Kidney epithelial cell (primary cell): ENCODE measurements at places on chromosomes 6 and 20.
A peak's percentile ranks its signal among the peaks of the same experiment; 100 is the strongest.

- DNase-seq: peak; percentile 35
Observed at GRCh38 chr6:142551274-142551811, 249.5 kb downstream of the ADGRG6 start.

DNA sequence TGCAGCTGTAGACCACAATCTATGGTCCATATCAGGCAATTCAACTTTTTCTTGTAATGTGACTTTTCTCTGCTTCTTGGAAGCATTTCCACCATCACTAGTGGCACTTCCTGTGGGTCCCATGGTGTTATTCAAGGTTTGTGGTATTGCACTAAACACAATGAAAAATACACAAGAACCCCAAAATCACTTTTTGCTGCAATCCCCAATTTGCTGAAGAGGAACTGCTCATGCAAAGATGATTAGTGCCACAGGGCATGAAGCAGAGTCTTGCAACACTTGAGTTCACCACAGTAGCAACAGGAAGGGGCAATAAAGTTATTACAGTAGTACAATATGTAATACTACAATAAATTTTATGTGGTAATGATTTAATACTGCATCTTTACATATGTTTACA lies 16.8 kb upstream of the TAAR1 start:
- DNase-seq: no peak

DNA sequence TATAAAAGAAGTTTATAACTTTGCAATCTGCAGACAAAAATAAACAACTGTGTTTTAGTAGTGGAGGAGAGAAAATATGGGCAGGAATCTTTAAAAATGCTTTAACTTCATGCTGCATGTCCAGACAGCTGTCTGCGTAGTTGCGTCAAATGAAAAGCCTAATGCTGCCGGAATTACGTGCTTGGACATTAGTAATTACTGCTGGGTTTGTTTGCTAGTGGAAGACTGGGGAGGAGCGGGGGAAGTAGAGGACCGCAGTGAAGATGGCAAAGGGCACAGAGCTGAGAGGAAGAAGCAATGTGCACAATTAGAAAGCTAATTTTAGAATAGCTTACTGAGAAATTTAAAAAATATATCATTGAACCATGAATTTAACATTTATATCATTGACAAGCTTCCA lies 2.4 kb downstream of the SNAP25 start:
- DNase-seq: no peak

GRCh38 chr20:46270977-46271744 lies 37.1 kb downstream of the CDH22 start:
- DNase-seq: no peak

DNA sequence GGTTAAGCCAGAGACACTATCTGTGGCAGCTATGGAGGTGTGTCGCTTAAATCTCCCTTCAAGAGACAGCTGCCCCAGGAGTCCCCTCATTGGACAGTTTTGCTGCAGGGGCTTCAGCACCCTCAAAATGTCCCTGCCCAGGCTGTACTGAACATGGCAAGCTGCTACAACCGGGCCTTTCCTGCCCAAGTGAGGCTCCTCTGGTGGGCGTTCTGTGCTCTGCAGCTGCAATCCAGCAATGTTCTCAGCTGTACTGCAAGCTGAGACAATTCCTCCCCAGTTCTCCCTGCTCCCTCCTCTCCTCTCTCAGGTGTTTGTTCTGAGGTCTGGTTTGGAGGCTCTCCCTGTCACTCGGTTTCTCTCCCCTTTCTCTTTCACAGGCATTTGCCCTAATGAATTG lies 190.8 kb upstream of the LAMP5 start:
- DNase-seq: no peak

DNA sequence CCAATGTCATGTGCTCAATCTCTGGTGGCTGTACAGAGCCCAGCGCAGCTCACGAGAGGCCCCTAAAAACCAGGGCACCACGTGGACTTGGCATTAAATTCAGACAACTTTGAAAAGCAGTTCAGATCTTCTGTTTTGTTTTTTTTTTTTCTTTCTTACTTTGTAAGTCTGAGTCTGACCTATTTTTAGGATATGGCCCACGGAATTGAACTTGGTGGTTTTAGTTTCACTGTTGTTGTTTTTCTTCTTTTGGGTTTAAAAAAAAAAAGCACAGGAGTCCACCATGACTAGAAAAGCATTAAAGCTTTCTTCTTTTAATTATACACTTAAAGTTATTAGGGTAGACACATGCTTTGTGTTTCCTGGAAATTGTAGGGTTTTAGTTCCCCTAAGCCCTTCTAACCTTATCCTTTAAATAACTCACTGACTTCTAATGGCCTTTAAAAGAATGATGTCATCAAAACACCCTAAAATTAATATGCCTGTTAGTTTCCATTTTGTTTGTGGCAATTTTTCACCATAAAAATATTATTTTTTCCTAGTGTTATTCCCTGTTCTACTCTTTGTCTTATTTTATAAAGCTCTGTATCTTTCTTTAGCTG lies 48.5 kb upstream of the CCN2 start:
- DNase-seq: no peak

DNA sequence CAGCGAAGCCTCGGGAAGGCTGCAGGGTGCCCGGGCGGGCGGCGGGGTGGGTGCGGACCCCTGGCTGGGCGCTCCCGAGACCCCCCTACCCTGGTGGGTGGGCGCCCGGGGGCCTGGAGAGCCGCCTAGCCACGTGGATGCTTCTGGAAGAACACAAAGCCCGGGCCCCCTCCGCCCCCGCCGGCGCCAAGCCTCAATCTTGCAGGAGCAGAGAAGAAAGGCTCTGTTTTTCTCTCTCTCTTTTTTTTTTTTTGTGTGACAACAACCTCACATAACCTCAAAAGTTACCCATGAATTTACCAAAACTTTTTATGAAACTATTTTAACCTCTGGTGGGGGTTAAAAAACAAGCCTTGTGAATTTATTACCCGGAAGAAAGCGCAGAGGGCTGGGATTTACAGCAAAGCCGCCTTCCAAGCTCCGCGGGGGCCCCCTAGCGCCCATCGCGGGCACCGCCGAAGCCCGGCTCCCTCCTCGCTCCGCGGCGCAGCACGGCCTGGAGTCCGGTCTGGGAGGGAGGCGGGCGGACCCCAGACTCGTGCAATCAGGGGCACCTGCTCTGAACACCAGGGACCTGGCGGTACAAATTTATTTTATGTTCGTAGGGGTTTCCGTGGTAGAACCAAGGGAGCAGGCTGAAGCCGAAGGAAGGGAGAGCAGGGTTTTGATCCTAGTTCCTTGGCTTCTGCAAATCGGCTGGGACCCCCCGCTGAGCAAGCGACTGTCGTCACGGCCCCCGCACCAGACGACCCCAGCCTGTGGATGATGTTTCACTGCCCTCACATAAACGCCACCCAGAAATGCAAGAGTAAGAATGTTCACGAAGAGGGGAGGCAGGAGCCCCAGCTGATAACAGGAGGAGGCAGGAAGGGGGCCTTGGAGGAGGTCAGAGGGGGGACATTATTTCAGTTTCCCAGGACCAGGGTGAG lies 58.9 kb downstream of the ZNF831 start:
- DNase-seq: peak; percentile 16

- no peak for DNase-seq
Observed at GRCh38 chr20:13286607-13287006, 65.5 kb downstream of the ISM1 start.

DNA sequence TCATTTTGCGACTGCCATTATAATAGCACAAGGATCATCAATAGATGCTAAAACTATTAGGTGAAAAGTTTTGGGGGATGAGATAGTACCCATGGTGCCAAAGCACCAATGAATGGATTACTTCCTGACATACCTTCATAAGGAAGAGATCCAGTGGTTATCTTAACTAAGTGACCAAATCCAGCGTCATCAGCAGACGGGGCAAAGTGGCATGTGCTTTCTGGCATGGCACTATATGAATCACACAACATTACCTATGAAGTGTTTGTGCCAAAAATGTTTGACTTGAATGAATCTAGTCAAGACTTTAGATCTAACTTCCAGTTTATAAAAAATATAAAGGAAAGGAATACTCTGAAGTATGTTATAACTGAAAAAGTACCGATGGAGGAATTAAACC lies 10.8 kb downstream of the TRIM26 start:
- DNase-seq: no peak

GRCh38 chr20:51647674-51648570 lies 105.4 kb upstream of the NFATC2 start:
- no peak for DNase-seq

- no peak for DNase-seq
Observed at GRCh38 chr6:6564154-6564553, 24.4 kb upstream of the LY86 start.

GRCh38 chr20:23533161-23533560 lies 35.1 kb downstream of the CST9L start:
- no peak for DNase-seq

GRCh38 chr20:43755851-43756250 lies 29.0 kb upstream of the GTSF1L start:
- DNase-seq: no peak

DNA sequence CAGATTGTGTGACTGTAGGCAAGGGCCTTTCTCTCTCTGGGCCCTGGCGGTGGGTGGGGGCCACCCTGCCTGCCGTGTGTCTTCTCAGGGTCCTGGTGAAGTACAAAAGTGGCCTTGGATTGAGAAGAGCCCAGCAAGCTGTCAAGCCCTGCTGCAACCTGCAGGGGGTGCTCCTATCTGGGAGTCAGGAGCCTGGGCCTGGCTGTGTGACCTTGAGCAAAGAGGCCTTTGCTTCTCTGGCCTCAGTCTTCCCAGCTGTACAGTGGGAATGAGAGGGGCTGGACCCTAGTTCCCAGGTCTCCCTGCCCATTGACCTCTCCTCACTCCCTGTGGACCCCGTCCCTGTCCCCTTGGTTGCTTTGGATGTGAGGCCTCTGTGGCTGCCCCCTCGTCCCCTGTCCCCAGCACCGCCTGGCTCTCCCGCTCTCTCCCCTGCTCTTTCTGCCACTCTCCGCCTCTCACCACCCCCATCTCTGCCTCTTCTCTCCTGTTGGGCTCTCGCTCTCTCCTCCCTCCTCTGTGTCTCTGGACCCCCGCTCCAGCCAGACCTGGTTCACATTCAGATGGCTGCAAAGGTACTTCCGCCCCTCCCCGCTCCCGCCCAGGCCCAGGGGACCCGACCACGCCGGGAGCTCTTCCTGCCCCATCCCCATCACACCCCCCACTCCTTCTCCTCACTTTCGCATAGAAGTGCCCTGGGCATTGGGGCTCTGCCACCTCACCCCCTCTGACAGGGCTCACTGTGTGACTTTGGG lies 46.7 kb downstream of the SRC start:
- no peak for DNase-seq

DNA sequence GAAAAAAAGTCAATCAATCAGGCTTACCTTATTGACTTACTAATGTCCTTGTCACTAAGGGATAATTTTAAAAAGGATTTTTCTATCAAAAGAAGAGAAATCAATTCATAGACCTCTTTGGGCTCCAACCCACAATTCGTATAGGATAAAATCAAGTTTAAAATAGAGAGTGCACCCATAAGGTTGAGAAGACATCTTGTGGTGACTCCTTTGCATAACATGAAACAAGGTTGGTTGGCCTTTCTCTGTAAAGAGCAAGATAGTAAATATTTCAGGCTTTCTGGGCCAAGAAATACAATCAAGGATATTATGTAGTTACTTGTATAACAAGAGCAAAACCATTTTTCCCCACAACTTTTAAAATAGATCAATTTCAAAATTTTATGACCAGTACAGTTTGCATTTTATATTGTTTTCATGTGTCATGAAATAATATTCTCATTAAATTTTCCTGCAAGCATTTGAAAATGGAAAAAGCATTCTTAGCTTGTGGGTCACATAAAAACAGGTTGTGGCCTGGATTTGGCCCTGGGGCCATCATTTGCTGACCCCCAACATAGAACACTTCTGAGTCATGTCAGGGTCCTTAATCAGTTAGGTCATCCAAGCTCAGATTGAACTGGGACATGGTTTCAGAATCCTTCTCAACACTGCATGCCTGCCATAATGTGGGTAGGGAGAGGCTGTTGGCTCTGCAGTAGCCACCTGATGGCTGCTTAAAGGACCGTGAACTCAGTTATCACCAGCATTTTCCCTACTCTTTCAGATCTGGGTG lies 76.7 kb downstream of the MYB start:
- no peak for DNase-seq

DNA sequence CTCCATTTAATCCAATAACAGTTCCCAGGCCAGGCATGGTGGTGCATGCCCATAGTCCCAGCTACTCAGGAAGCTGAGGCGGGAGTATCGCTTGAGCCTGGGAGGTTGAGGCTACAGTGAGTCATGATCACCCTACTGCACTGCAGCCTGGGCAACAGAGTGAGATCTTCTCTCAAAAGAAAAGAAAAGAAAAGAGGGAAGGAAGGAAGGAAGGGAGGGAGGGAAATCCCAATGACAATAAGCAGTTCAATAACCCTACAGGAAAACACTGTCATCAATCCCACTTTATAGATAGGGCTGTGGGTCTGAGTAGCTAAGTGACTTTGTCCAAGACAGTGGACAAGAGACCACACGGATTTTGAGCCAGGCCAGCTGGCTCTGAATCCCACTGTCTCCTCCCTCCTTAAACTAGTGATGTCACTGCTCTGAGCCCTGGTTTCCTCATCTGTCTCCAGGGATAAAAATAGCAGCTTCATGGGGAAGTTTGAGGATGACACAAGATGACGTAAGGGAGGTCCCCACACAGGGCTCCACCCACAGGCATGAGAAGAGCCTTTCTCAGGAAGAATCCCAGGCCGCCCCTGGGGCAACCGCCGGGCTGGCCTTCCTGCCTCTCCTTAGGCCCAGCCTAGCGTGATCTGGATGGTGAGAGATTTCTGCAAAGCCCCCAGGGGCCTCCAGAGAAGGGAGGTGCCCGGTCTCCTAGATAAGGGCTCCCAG lies 7.2 kb upstream of the TRIB3 start:
- DNase-seq: no peak

DNA sequence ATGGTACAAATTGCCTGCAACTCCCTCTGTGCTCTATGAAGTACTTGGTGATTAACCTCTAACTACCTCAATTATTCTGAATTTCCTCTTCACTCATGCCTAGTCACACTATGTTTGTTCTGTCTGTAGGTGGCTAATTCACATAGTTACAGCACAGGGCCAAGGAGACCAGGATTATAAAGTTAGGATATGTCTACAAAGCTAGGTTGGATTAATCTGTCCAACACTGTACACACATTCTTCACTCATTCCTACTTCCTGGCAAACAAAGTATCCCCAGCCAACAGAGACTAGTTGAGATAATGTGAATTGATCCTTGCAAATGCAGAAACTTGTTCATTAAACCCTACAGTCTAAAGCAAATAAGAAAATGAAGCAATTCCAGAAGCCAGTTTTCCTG lies 269.8 kb downstream of the HACE1 start:
- DNase-seq: no peak
